HEK293T (cell line): ENCODE measurements at places on chromosomes 7 and 10.

GRCh38 chr10:125160856-125161706 lies 718 bp upstream of the CTBP2 start:
- DNase-seq = peak; percentile 87

DNA sequence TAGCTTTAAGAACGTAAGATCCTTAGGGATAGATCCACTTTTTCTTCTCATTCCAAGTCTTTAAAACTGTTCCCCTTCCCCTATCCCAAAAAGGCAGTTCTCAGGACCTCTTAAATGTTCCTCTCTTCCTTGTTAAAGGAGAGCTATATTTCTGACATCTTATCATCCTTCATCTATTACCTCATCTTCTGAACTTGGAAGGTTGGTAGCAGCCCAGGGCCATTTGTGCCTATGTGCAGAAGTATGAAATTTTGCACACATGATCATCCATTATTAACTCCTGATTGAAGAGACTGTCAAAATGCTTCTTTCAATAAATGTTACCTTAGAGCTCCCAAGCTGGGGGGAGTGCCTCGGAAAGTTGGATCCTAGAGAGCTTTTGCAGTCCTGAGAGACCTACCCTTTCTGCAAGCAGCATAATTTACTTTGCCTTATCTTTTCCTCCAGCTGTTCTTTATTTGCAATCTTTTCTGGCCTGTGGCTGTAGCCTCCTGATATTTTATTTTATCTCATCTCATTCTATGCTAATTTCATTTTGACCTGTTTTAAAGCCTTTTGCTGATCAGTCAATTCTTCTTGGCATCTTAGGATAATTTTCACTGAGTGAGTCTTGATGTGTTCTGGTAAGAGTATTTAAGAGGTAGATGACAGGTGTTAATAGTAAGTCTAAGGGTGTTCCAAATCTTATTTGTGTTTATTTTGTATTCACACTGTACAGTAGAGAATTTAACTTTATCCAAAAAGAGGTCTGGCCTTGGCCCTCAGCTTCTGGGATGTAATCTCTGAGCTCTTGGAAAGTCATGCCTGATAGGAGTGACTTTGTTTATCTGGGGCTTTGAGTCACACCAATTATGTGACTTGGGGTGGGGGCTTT lies 135.0 kb upstream of the PDLIM1 start:
- no peak for DNase-seq

DNA sequence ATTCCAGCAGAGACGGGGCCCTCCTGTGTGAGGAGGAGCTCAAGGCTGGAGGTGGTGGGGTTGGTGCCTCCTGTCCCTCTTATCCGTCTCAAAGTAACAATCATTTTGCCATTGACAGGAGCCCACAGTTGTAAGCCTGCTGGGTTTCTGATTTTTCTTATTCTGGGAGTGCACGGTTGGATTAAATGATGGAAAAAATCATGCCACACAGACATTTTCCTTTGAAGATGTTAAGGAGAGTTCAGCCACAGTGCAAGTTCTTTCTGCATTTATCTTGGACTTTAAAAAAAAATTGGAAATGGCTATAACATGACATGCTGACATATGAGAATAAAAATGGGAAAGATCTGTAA lies 8.4 kb upstream of the LYZL1 start:
- DNase-seq = no peak

DNA sequence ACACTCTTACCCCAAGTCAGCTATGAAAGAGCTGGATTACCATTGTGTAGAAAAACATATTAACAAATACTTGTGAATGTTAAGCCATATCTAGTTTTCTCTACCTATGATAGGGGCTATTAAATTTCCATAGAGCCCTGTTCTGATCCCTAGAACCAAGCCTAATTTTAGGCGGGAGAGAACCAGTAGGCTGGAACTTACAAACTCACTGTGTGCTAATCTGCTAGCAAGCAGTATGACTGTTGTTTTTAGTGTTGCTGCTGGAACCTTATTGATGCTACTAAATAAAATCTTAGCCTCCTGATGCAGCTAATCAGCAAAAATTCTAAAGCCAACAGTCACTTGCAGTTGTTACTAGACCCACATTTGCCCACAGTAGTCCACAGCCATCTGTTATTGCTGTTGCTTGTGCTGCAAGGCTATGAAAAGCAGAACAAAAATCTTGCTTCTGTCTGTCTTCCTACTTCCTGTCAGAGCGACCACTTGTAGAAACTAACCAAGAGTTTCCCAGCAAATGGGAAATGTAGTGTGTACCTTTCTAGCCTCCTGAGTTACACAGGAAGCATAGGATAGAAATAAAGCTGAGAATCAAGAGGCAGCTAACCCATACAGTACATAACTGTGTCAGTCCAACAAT lies 368.4 kb downstream of the ARL4A start:
- DNase-seq = no peak

DNA sequence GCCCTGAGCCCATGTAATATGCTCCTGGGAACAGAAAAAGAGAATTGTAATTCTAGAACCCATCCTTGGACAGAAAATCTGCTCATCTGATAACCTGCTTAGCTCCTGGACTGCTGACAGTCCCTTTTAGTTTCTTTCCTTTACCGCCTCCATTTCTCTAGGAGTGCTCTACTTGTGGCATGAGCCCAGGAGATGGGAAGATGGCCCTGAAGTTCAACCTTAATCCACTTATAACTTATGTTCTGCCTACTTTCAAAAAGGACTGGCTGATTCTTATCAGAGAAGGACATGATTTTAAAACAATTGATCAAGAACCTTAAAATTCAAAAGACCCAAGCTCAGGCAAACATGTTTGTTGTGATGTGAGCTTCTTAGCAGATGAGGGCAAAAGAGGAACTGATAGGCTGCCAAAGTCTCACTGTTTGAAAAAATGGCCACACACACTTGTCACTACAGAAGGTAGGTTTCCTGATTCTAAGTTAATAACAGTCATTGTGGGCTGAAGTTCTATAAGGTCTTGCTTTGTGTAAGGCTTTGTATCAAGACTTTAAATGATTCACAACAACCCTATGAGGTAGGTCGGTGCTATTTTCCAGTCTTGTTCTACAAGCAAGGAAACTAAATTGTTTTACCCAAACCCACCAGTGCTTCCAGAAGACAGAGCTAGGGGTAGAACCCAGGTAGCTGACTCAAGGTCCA lies 94.3 kb upstream of the AFAP1L2 start:
- no peak for DNase-seq

DNA sequence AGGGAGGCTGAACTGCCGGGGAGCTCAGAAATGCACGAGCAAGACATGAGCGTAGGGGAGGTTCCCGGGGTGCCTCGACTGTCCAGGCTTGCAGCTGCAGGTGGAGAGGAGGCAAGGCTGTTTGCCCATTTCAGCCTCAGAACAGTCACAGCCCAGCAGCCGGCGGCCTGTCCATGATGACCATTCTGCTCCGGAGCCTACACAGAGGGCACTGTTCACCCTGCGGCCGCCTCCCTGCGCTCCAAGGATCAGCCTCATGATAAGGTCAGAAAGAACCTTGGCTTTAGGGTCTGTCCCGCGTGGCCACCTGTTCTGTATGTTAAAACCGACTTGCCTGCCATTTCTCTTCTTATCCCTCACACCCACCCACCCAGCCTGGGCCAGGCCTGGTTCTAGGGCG lies 21.9 kb upstream of the CFAP46 start:
- DNase-seq = no peak

GRCh38 chr7:25482631-25483030 lies 254.3 kb upstream of the NPVF start:
- DNase-seq = no peak

- DNase-seq = no peak
Observed at GRCh38 chr7:84495128-84495527, 300.5 kb upstream of the SEMA3A start.

GRCh38 chr10:20634839-20635238 lies 262.3 kb downstream of the NEBL start:
- no peak for DNase-seq

DNA sequence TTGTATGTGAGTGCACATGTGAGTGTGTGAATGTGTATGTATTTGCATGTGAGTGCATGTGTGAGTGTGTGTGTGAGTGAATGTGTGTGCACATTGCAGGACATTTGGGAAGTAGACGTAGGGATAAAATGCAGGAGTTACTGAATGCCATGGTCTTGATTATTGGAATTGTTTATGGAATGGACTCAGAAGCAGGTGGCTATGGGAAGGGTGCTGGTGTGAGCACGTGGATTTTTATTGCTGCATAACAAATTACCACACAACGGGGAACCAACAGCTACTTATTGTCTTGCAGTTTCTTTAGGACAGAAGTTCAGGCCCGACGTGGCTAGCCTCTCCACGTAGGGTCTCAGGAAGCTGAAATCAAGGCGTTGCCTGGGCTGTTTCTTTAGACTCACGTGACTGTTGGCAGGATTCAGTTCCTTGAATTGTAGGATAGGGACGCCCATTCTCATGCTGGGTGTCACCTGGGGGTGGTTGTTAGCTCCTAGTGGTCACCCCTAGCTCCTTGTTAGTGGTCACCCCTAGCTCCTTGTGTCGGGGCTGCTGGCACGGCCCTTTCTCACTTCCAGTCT lies 48.3 kb upstream of the ZNF32 start:
- no peak for DNase-seq

GRCh38 chr7:20558963-20559716 lies 56.3 kb upstream of the ABCB5 start:
- DNase-seq = no peak
